ENCODE measurements at places on chromosomes 5 and 9.

DNA sequence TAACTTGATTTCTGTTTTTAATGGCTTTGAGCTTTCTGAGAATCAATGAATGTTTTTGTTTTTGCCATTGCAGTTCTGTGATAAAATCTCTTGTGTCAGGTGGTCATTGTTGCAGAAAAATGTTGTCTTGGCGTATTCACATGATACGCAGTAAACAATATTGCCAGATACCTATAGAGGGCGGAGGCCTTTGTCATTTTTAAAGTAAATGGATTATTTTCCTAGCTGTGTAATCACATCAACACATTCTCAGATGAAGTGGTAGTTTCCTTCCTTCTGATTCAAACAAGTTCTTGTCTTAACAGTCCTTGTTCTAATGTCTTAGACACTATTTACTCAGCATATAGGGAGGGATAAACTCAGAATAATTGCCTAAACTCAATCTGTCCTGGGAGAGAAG lies 109.9 kb upstream of the DAB2 start:
- DNase-seq, result no peak

DNA sequence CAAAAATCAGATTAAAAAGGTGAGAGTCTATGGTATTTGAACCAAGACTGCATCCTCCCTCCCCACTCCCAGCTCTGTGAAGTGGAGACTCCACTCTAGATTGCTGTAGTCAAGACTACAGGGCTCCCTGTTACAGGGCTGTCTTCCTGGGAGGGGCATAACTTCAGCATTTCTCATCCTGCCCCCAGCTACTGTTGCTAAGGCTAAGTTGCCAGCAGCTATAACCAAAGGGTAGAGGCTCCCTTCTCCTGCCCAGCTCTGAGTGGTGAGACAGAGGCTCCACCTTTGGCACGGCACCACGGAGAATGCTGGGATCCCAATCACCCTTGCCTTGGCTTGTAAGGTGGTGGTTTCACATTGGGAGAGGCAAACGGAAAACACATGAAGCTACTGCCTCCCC lies 39.2 kb upstream of the GCNT4 start:
- DNase-seq, result no peak

GRCh38 chr9:133522073-133522910 lies 2.5 kb downstream of the MYMK start:
- no peak for DNase-seq

- no peak for DNase-seq
Observed at GRCh38 chr9:79447762-79448161, 124.0 kb upstream of the TLE4 start.

DNA sequence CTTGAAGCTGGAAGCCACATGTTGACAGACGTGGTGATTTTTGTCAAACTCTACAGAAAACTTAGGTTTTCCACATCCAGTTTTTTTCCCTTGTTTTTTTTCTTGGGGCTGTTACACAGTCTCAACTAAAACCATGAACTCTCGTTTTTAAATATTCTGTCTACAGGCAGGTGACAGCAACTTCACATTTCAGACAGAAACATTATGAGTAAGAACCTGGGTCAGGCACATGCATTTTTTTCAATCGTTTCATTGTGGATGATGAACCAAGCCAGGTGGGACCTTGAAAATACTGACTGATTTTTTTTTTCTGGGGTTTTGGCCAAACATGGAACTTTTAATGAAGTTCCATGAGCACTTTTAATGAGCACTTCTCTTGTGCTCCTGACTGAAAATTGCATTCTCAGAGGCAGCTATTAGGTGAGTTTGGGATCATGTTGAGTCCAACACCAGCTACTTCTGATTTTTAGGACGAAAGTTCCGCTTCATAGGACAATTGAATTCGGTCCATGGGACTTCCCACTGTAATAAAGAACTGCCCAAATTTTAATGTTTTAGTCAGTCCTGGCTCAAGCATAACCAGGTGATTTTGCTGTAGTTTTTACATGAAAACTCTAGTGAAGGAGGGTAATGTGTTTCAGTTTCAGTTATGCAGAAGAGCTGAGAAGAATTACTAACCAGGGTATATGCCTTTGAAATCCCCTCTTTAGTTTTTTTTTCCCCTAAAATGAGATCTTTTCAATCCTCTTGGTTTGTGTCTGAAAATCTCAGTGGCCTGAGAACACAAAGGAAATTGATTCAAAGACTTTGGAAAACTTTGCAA lies 93.2 kb upstream of the ADAMTS16 start:
- no peak for DNase-seq

DNA sequence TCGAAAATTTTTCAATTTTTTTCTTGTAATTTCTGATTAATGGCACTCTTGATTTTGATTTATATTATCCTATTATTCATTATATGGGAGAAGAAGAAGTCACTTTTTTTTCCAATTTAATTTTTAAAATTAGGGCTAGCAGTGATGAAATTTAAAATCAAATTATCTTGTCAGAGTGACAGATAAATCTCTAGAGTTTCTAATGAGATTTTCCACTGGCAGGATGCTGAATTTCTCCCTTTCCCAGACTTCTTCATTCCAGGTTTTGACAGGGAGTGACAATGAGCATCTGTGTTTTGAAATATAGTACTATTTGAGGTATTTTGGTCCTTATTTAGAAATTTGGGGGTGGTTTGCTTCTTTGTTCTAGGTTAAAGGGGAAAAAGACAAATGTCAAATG lies 2274.1 kb downstream of the MAT2B start:
- no peak for DNase-seq

DNA sequence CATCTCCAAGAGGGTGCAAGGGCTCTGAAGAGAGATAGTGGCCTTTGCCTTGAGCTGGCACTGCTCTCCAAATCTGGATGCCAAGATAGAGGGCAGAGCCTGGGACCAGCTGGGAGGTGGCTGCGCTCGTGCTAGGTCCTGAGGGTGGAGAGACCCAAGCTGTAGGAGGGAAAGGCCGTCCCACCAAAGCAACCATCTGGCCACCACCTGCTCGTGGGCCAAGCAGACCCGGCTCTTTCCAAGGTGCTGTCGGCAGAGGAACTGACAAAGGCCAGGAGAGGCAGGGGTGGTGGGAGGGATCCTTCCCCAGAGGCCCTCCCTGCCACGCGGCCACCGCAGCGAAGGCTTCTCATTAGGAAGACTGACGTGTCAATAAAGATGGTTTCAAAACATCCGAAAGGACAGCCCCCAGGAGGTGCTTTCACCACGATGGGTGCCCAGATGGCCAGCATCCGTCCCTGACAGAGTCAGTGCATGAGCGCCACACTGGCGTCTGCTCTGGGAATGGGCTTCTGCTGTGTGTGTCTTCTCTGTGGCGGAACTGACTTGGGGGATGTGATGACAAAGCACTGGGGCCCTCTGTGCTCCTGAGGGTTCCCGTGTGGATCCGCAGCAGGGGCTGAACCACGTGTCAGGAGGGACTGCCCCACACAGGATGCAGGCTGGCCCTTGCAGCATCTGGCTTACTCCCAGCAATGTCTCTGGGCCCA lies 213.5 kb downstream of the FANCC start:
- DNase-seq, result no peak

DNA sequence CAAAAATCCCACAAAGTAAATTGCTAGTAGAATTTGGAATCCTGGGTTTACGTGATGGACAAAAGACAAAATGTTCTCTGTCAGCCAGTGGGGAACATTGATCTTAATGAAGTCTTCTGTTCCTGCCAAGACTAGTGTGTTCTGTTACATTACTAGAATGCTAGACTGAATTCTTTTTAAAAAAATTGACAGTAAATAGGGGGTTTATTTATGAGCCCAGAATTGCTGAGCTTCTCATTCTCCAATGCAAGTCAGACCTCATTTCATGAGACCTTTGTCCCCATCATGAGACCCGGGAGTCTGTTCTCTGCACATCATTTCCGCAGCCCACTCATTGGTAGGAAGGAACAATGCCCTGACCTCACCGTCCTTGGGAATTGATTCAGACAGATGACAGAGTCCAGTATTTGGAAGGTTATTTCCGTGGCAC lies 173.8 kb upstream of the OTULINL start:
- DNase-seq, result no peak

GRCh38 chr5:54728588-54728915 lies 211.0 kb downstream of the SNX18 start:
- no peak for DNase-seq

GRCh38 chr5:63240063-63240755 lies 661.6 kb downstream of the LRRC70 start:
- DNase-seq, result no peak

DNA sequence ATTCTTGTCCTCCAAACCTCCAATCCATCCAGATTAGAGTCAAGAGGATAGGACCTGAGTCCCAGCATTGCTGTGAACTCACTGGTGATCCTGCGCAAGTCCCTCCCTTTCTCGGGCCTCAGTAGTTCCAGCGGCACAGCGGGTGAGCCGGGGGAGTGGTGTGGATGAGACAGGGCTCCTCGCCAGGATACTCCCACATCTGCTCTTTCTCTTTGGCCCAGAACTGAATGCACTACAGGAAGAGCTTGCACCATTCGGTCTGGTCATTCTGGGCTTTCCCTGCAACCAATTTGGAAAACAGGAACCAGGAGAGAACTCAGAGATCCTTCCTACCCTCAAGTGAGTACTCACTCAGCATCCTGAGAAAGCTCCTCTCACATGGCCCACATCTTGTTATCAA lies 6.3 kb downstream of the GPX3 start:
- no peak for DNase-seq

GRCh38 chr5:17182494-17182893 lies 34.9 kb upstream of the BASP1 start:
- no peak for DNase-seq

DNA sequence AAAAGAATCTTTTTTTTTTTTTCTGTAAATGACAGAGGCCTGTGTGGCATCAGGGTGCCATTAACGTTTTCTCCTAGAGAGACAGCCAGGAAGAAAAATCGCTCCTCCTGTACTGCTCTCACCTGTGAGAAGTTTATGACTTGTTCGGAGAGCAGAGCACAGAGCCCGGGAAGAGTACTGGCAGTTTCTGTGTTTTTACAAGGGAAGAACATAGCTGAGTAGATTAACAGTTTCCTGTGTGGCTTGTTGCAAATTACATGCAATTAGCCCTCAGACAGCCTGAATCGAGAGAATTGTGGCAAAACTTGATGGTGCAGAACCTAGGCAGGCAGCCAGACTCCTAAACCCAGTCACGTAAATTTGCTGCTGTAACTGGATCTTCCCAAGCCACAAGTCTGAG lies 32.1 kb downstream of the PRKACG start:
- no peak for DNase-seq

- DNase-seq, result no peak
Observed at GRCh38 chr5:53473633-53474032, 6.8 kb upstream of the FST start.

- peak; percentile 5 for DNase-seq
Observed at GRCh38 chr5:152271420-152271819, 133.7 kb downstream of the NMUR2 start.

DNA sequence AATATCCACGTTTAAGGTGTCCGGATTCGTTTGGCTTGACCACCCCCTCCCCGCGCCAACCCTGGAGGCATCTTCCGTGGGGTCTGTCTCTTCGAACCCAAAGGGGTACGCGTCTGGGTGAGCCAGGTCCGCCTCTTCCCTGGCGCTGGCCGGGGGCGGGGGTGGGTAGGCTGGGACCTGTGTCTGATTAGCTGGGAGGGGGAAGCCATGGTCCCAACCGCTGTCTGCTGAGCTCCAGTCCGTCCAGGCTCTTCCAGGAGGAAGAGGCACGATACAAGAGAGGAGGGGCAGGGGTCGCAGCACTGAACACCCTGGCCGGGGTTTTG lies at the start of gene LVRN:
Gene LVRN (plus strand): TSS at position 237 of the 326 bp plus-strand sequence. CDS start 143 bp downstream, outside the sequence.
- DNase-seq, result no peak

- no peak for DNase-seq
Observed at GRCh38 chr5:149664666-149665415, 65.3 kb upstream of the PPARGC1B start.

DNA sequence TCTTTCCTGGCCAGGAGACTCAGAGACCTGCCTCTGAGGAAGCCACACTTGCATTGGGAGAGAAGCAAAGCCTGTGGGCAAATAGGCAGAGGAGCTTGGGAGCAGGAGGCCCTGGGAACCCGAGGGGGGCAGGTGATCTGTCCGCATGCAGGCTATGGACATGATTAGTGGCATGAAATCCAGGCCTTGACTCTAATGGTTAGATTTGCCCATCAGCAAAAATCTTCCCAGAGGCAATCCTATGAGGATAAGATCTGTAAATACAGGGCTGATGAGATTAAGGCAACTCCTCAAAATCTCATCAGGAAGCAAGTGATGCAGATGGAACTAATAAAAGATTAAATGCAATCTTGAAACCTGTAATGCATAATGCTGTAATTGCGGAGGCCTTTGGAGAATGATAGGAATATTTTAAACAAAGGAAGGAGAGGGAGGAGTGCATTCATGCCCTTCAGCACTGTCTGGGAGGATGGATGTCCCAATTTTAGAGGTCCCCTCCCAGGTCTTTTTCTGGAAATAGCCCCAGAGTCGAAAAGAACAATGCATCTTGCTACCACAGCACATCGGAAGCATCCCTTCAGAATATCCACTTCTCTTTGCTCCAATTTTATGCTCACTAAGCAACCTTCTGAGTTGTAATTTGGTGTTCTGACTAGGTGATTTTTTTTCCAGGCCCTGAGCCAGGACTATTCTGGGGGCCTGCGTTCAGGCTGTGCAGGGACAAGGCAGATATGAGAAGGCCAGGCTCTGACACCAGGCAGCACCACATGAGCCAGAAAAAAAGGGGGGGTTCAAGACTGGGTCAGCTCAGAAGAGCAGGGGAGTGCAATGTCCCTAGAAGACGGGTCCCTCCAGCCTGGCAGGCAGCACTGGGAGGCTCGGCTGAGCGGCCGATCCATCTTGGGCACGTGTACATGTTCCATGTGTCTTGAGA lies 66.5 kb downstream of the MED10 start:
- no peak for DNase-seq

DNA sequence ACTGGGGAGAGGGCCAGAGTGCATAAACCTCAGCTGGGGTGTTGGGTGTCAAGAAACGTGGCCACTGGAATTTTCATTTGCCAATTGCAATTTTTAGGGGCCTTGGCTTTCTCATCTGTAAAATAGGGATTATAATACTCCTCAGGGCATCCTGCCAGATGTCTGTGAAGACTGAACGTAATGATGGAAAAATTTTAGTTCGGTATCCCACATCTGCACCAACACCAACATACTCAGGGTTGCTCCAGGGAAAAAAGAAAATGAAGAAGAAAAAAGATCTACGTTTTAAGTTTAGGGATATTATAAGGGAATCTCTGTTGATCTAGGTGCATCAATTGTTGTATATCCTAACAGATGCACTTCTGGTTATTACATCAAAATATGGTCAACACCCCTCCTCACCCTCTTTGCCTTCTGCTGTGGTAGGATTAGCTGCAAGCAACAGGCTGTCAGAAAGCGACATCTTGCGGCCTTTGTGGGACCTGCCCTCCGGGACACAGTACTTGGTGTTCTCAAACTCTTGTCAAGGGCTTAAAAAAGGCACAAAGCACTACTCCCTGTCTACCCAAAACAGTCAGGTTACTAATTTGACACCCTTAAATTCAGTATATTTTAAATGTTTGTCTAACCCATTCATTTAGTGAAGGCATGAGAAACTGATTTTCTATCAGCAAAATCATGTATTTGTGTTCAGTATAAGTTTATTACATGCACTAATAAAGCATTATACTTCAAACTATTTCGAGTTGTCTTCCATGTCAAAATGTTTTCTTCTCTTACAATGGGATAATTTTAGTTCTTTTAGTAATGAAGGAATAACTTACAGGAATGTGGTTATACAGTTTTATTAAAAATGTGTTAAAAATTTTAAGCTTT lies 8.3 kb upstream of the TBC1D2 start:
- peak; percentile 58 for DNase-seq

- no peak for DNase-seq
Observed at GRCh38 chr5:1378866-1379659, 34.2 kb upstream of the CLPTM1L start.

GRCh38 chr5:57054671-57055070 lies 102.7 kb upstream of the MIER3 start:
- DNase-seq, result no peak

All from HTR-8/SVneo (cell line).